ENCODE measurements at places on chromosomes 4 and X.

DNA sequence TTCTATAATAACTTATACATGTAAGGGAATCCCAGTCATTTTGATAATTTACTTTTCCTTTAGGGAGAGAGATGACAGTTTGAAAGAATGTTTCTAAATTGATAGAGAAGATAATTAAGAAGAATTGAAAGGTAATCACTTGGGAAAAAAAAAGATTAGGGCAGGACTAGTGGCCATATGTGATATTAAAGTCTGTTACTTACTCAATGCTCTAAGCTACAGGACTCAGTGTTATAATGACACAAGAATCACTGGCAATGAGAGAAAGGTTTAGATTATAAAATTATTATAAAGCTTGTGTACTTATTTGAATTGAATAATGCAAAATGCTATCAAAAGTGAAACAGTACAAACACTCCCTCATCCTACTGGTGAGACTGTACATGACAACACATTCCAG is 265.3 kb downstream of the BANK1 start:
- no peak for DNase-seq

- no peak for DNase-seq
Observed at GRCh38 chr4:112147697-112148096, 2.4 kb downstream of the FAM241A start.

DNA sequence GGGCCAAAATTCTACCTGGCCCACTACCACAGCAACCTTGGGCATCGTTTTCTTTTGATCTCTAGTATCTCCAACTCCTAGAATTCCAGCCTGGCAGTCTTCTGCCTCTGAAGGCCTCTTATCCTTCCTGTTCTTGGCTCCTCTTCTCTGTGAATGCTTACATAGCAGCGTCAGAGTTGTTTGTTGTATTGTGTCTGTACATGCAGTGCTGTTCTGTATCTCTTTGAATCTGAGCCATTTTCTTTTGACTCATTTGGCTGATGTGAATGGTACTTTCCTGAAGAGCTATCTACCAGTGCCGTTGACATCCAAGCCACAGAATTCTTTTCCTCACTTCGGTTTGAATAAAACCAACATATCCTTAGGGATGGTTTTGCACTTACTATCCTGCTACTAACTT is 79.2 kb downstream of the TMEM164 start:
- DNase-seq = no peak

- DNase-seq = no peak
Observed at GRCh38 chrX:31110657-31111056, 38.8 kb upstream of the FTHL17 start.

DNA sequence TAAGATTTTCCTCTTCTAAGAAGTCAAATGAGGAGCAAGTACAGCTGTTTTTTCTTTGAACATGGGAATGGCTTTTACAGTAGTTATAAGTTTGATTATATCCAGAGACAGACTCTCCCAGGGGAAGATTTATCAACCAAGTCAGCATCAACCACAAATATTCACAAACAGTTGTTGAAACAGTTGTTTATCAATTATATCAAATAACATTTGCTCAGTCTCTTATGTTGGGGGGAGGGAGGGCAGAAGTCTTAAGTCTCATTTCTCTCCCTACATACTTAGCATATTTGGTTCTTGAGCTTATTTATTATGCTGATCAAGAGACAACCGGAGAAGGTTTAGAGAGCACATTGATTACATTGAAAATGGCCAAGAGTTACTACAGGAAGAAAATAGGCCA is 110.1 kb downstream of the FBXO8 start:
- no peak for DNase-seq

DNA sequence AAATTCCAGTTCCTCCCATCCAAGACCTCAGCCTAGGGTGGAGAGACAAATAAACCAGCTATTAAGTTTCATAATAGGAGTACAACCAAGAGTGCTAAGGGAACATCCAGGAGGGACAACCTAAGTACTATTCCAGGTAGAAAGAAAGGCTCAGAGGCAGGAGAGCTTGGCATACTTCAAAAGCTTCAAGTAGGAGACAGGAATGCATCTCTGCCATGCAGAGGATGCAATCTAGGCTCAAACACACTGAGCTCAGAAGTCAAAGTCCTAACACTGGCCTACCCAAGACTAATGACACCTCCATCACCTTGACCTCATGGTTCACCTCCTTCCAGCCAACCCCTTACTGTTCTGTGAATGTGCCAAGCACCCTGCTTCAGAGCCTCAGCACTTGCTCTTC is 8.1 kb downstream of the WDFY3 start:
- no peak for DNase-seq

DNA sequence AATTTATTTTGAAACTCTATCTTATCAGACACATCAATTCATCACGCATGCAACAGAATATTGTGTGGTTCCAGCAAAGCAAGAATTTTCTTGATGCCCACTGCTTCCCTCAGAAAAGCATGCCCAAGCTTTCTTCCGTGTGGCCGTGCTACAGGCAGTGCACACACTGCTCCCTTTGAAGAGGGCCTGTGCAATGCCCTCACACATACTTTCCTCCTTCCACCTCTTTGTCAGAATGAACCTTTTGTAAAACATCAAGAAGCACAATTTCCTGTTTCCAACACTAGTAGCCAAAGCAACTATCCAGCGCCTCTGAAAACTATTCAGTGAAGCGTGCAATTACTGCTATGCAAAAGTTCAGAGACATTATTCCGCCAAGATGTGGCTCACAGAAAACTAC is 201.7 kb downstream of the NLGN4X start:
- no peak for DNase-seq

DNA sequence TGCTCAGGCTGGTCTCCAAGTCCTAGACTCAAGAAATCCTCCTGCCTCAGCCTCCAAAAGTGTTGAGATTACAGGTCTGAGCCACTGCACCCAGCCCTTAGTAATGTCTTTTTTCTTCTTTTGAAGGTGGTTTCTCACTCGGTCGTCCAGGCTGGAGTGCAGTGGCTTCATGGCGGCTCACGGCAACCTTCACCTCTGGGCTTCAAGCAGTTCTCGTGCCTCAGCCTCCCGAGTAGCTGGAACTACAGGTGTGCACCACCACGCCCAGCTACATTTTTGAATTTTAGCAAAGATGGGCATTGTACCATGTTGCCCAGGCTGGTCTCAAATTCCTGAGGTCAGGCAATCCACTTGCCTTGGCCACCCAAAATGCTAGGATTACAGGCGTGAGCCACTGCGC is 32.3 kb upstream of the ASMTL start:
- DNase-seq = no peak

- peak; percentile 44 for DNase-seq
Observed at GRCh38 chrX:38805432-38806389, 4.5 kb downstream of the MID1IP1 start.

DNA sequence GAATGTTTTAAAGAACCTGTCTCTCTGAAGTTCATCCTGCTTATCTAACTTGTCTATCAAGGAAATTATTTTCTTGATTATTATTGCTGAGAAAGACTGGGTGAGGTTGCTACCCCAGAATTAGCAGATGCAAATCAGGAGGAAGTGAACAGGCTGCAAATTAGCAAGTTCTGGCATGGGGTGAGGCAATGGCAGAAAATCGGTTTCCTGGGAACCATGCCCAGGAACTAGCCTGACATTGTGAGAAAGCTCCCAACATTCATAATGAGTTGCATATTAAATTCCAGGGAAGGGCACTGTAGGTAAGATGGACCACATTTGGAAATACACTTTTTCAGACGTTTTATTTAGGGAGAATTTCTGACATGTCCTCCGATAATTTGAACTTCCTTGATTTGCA is 11.6 kb downstream of the ARSF start:
- no peak for DNase-seq

DNA sequence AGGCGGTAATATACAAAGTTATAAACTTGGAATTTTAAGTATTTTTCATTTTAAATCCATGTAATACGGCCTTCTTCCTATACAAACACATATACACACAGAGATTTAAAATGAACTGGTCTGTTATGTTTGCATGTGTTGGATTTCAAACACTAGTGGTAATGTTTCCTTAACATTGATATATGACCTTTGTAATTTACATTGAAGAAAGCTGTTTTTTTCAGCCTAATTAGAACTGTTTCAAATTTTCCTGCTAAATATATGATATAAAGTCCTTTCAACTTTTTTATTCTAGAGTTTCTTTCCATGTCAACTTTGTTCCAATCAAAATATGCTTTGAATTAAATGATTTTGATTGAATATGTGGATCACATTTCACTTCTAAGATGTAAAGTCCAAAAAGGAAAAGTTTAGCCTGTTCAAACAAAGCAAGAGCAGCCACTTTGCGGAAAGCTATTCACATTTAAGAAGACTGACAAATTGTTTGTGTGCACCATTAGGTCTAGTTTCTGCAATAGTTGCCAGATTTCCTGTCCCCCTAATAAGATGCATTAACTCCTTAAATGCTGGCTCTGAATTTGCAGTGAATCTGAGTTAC is 226.0 kb upstream of the MAB21L2 start:
- no peak for DNase-seq

GRCh38 chr4:153541456-153542096 is 75.4 kb downstream of the TMEM131L start:
- DNase-seq = no peak

DNA sequence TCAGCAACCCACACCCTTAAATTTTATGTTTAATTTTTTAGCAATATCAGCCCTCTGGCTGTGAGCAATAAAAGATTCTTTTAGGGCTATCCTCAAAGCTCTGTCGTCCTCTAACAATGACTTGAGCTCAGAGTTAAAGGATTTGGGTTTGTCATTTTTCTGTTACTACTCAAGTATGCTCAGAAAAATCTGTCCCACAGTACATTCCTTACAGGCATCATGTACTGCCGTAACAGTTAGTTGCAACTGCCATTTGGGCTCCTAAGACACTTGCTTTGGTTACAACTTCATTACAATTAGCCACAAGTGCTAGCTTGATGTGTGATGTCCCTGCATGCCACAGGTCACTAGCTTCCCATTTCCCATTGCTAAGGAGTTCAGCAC is 33.2 kb downstream of the COQ2 start:
- DNase-seq = no peak

- no peak for DNase-seq
Observed at GRCh38 chr4:178599521-178599920, 1157.3 kb upstream of the AGA start.

GRCh38 chr4:161813889-161814288 is 349.9 kb downstream of the FSTL5 start:
- DNase-seq = no peak

GRCh38 chr4:45062935-45063545 is 336.7 kb upstream of the GNPDA2 start:
- DNase-seq = no peak

GRCh38 chr4:25258980-25259578 is 25.2 kb downstream of the PI4K2B start:
- no peak for DNase-seq

- DNase-seq = no peak
Observed at GRCh38 chr4:110637408-110638088, 14.7 kb upstream of the PITX2 start.

DNA sequence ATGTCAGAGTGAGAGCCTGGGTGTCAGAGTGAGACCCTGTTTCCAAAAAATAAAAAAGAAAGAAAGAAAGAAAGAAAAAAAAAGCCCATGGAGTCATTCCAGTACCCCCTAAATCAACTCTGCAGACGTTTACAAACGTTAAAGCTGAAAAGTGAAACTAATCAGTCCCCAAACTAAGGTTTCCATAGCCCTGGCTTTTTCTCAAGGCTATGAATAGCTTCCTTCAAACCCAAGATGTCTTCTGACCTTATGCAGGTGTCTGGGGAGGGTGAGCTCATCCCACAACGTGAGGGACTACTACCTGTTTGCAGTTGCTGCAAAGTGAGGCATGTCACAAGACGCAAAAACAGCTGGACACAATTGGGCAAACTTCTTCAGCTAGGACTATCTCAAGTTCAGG is 144.0 kb downstream of the SH3KBP1 start:
- no peak for DNase-seq

- DNase-seq = no peak
Observed at GRCh38 chrX:103120748-103121147, 27.8 kb upstream of the NXF3 start.

DNA sequence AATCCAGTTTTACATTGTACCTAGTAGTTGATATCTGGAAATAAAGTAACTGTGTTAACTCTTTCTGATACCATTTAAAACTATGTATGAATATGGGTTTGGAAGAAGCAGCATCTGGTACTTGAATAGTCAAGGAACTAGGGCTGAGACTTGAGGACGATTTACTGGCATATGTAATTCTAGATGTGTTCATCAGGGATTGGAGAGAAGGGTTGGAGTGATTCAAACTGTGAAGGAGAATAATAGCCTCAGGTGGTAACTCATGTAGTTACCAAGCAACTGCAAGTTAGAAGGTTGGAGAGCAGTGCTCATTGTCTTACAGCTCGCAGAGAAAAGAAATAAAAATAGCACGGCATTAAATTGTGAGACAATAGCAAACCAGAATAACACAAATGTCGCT is 29.5 kb upstream of the TXLNG start:
- no peak for DNase-seq

GRCh38 chr4:168177546-168178149 is 85.3 kb downstream of the ANXA10 start:
- no peak for DNase-seq

DNA sequence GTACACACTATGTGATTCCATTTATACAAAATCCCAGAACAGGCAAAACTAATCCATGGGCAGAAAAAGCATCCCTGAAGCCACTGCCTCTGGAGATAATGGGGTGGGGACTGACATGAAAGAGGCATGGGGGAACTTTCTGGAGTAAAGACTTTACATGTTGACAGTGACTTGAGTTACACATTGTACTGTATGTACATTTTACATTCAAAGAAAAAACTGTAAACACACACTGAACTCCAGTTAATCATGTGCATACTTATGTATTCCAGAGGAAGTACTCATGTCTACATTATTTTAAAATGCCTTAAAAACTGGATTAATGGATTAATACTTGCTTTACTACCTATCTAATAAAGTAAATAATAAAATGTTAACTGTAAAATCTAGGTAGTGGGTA is 21.6 kb downstream of the CENPU start:
- no peak for DNase-seq

GRCh38 chr4:138205531-138206233 is 36.5 kb downstream of the SLC7A11 start:
- DNase-seq = no peak

- DNase-seq = no peak
Observed at GRCh38 chrX:17632942-17633341, 104.4 kb upstream of the SCML1 start.

GRCh38 chrX:12672367-12673106 is 118.7 kb upstream of the PRPS2 start:
- DNase-seq = no peak

DNA sequence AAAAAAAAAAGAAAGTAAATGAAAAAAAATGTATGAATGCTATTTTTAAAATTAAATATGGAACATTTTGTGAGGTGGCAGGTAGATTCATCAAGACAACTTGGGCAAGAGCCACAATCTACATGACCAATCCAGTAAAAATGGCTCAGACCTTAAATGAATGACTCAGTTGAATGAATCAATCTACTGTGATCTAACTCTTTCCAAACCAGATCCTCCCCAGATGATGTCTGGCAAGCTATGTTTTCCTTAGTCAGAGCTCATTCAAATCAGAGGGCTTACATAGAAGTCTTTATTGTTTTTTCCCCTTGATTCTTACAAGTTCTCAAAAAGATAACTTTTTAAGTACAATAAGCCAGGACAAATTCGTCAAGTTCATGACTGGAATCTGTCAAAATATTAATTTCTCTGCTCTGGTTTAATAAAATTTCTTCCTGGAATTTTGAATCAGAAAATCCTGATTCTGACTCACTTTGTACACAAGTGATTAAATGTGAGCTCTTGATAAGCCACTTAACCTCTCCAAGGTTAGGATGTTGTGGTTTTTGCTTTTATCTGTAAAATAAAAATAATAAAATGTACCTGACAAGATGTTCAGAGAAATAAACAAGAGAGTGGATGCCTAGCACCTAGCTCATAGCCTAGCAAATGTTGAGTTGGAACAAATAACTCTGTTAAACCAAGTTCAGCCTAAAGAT is 105.6 kb upstream of the SMIM31 start:
- no peak for DNase-seq

Measured in DMS153 (cell line).